ENCODE measurements at places on chromosomes 6 and 20.

DNA sequence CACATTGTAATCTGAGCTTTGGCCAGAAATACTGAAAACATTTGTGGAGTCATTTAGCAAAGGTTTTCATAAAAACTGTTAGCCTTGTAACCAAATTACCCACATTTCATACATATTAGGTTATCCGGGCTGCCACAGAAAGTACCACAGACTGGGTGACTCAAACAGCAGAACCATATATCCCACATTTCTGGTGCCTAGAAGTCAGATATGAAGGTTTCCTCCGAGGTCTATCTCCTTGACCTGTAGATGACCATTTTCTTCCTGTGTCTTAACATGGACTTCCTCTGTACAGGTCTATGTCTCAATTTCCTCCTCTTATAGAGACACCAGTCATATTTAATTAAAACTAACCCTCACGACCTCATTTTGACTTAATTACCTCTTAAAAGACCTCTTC is 49.5 kb upstream of the SMIM28 start:
- DNase-seq = no peak

DNA sequence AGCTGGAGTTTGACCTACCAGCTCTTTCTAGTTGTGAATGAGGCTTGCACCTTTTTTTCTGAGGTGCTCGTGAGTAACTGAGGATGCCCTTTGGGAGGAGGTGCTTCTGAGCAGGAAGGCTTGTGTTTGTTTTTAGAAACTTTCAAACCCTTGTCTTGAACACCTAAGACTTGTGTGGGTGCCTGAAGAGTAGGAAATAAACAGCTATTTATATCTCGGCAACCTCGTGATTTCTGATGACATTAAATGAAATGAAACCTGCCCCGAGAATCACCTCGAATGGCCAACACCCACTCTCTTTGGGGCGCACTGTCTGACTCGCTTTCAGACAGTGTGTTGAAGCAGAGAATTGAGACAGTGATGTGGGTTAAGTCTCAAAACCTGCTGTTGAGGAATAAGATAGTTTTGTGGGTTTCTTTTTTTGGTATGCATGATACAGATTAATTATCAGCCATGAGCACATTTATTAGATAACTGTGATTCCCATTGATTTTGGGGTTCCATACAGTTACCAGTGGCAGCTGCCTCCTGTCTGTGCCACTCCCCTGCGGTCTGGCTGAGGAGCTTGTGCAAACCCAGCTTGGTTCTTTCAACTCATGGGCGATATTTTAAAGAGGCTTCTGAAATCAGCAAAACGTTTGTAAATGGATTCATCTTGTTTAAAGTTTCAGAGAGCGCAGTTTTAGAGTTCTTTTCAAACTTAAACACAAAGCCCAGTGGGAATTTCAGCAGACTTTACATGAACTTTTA is 8.4 kb downstream of the IRF4 start:
- DNase-seq = no peak

DNA sequence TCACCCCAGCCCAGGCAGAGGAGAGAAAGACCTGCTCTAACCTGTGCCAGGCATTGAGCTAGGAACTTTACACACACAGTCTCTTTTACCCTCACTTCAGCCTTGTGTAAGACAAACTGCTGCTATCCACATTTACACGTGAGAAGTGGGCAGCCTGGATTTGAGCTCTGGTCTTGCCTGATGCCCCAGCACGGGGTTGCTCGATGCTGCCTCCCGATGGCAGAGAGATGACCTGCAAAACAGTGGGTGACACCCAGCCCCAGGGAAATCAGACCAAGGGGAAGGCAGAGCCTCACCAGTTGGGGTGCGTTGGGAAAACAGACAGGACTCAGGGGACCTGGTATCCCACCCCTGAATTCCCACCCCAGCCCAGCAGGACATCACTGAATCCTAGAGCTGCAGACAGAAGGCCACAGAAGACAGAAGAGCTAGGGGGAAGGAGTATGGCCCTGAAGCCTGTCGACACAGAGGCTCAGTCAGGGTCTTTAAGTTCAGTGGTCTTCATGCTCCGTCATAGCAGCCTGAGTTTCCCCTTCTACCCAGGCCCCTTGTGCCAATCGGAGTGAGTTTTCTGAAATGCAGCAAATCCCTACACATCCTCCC is 990 bp downstream of the BPI start:
- no peak for DNase-seq

GRCh38 chr6:24909241-24910216 is 26.2 kb downstream of the RIPOR2 start:
- no peak for DNase-seq

DNA sequence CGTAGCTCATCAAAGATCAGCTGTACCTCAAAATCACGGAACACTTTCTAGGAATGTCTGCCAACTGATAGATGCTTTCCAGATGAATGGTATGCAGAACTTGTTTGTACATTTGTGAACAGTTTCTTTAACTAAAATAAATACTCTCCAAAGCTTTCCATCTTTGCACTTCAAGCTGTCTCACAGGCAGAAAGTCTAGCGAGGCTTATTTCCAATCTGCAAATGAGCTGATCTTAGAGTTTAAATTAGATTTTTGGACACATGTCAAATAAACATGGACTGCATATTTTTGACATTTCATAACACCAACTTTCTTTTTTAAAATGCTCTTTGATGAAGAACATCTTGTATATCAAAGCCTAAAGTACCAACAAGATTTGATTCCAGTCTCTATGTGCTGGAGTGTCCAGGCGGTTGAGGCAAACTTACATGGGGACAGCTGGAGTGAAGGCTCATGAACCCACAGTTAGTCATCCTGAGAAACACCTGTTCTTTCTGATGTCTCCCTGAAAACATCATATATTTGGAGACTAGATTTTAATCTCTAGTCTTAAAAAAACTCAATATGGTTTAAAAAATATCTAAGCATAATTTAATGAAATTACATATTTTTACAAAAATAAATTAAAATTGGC is 268.6 kb upstream of the AGPAT4 start:
- DNase-seq = no peak

GRCh38 chr6:106086814-106087175 is 659 bp downstream of the PRDM1 start:
- DNase-seq = no peak

DNA sequence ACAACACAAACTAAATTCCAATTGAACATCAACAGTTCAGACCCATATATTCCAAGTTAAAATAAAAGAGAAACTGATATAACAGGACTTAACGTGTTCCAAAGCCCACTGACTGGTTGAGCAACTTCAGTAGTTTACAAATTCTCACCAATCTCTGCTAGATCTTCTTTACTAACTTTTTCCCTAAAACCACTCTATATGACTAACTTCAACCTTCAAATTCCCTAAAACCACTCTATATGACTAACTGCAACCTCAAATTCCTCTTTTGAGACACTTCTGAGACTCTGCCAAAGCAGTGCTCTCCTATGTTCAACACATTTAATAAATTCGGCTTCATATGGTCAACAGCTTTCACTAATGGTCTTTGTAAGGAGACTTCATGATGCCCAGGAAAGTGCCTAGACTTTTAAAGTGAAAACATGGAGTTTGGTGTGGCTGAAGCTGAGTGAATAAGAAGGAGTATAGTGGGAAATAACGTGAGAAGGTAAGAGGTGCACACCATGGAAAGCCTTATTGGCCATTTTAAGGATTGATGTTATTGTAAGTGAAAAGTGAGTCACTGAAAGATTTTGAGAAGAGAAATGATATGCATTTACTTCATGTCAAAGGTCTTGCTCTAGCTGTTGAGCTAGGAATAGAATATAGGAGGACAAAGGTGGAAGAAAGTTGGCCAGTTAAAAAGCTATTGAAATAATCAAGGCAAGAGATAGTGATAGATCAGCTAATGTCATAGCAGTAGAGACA is 134.0 kb upstream of the HCRTR2 start:
- DNase-seq = no peak

DNA sequence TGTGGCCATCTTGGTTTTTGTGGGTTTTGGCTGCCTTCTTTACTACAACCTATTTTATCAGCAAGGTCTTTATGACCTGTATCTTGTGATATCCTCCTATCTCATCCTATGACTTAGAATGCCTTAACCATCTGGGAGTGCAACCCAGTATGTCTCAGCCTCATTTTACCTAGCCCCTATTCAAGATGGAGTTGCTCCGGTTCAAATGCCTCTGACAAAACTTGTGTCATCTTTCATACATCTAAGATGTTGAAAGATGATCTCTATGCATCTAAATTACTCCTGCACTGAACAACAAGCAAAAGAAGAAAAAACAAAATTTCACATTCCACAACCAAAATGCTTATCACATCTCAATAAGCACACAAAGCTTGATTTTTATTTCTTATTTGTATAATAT is 129.5 kb upstream of the CNR1 start:
- DNase-seq = no peak

- DNase-seq = no peak
Observed at GRCh38 chr6:13641315-13641714, 26.2 kb downstream of the NOL7 start.

- no peak for DNase-seq
Observed at GRCh38 chr20:13173201-13173600, 47.9 kb upstream of the ISM1 start.

DNA sequence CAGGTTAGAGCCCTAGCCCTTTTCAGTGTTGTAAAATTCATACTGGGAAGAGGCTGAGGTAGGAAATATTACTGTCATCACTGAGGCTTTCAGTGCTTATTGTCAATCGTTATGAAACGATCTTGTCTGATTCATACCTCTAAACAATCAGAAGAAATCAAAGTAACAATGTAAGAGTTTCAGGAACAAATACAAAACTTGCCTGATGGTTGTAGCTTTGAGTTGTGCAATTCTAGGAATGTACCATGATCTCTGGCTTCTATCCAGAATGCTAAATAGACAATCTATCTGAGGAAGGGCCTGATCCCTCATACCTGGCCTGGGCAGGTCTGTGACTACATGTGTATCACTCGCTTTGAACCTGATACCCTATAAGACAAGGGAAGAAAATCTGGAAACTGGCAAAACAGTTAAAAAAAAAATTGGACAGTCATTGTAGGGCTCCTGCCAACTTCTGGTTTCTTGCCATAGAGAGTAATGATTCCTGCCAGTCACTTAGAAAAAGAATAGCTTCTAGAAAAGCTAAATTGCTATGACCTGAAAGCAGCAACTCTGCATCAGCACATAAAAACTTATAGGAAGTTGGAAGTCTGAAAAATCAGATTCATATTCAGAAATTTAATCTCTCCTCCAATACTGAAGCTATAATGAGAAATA is 234.7 kb downstream of the BTBD9 start:
- no peak for DNase-seq

DNA sequence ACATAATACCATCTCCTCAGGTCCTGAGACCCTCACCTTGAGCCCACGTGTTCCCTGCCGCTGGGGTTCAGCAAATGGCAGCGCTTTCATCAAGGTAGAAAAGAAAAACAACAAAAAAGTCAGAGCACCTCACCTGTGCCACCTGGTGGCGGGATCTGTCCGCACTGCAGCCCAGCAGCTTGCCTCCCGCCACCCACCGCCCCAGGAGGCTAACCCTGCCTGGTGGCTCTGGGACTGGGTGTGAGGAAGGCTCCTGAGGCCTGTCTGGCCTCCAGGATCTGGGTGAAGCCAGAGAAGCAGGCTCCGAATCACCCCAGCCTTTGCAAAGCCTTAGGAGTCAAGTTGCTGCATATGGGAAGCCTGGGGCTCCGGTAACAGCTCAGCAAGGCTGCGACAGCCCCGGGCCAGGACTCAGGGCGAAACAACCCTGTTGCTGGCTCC is 270.8 kb downstream of the BMP7 start:
- no peak for DNase-seq

GRCh38 chr20:7637184-7637583 is 303.1 kb downstream of the HAO1 start:
- no peak for DNase-seq
